ENCODE measurements at places on chromosomes 5 and 9. TPM values are rescaled to one million over a fixed set of nuclear protein-coding genes. Genes with fewer than 3 reads are reported as not detected.

The GABRA6 gene
- not detected for total RNA-seq

The EGFLAM gene
- total RNA-seq, result 0.18 TPM

The NMUR2 gene
- total RNA-seq, result 0.06 TPM

The SOX30 gene
- total RNA-seq, result 0.05 TPM

The HSPB3 gene
- not detected for total RNA-seq

The OR13J1 gene
- not detected for total RNA-seq

The IFNE gene
- 2.2 TPM for total RNA-seq

The NPDC1 gene
- total RNA-seq, result 83.0 TPM

The SOHLH1 gene
- not detected for total RNA-seq

The PAPPA gene
- total RNA-seq, result 32.0 TPM

The PCDHA8 gene
- 0.10 TPM for total RNA-seq

Data from A549 treated with DMSO at 1 μM for 4 hours (cell line).